ENCODE measurements at places on chromosomes 7 and 10.

- H3K36me3 ChIP-seq = no peaks in the 10 kb centered on the region
- no peaks in the 10 kb centered on the region for H3K4me1 ChIP-seq
- no peak for DNase-seq
- H3K4me3 ChIP-seq = no peak overlapping the region
Observed at GRCh38 chr10:116027355-116027754, 245.7 kb downstream of the GFRA1 start.

DNA sequence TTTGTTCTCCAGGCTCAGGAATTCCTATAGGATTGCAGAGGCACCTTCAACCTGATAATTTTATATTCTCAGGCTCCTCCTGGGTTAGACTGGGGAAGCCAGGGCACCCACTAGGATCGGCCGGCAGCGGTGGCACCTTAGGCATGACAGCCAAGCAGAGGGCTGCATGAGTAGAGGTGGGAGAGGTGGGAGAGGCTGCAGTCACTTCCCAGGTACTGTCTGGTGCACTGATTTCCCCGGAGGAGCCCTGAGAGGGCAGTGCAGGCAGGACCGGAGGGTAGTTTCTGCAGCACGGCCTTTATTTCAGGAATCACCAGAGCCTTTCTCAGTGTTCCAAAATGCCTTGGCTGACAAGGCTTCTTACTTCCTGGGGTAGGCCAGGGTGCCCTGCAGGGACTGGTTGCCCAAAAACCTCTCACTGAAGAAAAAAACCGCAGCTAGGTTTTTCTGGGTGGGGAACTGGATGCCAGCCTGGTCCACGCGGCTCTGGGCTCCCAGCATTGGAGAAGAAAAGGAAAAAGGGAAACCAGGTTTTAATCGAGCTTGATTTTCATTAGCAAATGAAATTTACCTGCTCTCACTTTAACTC is 3.6 kb upstream of the HOXA13 start:
- H3K4me3 ChIP-seq = no peak overlapping the region
- no peaks in the 10 kb centered on the region for H3K36me3 ChIP-seq

GRCh38 chr10:46026106-46026505 is 4.3 kb downstream of the NCOA4 start:
- no peak overlapping the region for H3K4me3 ChIP-seq
- no peaks in the 10 kb centered on the region for H3K27me3 ChIP-seq
- H3K4me1 ChIP-seq = peaks cover 15% of the 10 kb centered on the region

DNA sequence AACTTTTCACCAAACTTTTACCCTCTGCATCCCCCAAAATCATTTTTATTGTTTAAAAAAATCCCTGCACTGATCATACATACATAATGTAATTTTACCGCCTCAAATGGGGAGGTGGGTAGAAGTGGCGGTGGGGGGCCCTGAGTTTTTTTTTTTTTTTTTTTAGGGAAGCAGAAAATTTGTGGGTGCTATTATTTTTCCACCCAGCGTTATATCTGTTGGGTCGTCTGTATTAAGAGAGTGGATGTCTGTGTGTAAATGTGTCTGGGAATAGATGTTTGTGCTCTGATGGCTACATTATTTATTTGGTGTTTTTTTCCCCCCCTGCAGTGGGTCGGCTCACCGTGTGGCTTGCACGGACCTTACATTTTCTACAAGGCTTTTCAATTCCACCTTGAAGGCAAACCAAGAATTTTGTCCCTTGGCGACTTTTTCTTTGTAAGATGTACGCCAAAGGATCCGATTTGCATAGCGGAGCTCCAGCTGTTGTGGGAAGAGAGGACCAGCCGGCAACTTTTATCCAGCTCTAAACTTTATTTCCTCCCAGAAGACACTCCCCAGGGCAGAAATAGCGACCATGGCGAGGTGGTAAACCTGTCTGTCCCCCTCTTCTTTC is 438 bp downstream of the ARID5B start:
- peak overlapping the region; percentile 90 for H3K4me3 ChIP-seq
- peak overlapping the region; percentile 98 for H3K27ac ChIP-seq
- no peaks in the 10 kb centered on the region for H3K36me3 ChIP-seq
- no peaks in the 10 kb centered on the region for H3K27me3 ChIP-seq
- DNase-seq = peak; percentile 87

DNA sequence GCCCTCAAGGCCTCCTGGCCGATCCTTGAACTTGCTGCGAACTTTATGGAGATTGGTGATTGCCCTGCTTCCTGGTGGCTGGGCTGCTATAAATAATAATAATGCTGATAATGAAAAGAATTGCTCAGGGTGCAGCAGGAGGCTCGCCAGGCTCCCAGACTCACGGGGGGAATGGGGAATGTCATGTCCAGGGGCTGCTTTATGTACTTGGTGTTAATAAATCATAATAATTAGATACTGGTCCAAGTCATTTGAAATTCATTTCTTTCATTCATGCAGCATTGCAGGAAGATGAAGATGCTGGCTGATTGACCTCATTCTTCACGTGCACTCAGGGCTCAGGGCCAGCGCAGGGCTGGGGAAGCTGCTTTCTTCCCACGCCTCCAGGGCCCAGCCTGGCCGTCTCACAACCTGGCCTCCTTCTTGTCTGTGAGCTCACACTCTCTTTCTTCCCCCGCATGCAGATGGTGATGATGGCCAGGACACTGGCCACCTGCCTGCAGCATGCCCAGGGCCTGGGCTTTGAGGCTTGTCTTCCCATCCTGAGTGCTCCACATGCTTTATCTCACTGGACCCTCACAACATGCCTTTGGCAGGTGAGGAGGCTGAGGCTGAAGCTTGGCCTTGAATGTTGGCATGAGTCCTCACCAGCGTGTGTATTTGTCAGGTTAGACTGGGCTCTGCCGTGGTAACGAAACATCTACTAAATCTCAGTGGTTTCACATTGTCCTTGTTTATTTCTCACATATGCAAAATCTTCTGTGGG is 138.4 kb upstream of the TNS3 start:
- H3K27ac ChIP-seq = peak overlapping the region; percentile 43
- no peak overlapping the region for H3K4me3 ChIP-seq
- peaks cover 21% of the 10 kb centered on the region for H3K4me1 ChIP-seq
- no peaks in the 10 kb centered on the region for H3K36me3 ChIP-seq

DNA sequence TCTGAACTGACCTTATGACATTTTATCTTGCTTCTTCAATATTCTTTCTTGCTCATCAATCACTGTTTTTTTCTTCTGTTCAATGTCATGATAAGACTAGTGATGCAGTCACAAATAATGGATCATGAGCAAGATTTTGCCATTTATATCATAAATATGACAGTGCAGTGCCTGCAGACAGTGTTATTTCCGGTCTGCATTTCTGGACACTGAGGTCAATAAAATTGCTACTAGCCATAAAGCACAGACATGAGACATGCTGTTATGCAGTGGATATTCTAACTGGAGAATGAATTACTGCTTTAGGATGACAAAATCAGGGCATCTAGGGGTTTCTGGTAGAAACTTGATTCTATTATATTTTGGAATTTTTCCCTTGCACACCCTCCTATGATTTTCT is 1509.7 kb upstream of the LRRTM3 start:
- DNase-seq = peak; percentile 13
- no peaks in the 10 kb centered on the region for H3K36me3 ChIP-seq
- H3K27me3 ChIP-seq = no peaks in the 10 kb centered on the region

DNA sequence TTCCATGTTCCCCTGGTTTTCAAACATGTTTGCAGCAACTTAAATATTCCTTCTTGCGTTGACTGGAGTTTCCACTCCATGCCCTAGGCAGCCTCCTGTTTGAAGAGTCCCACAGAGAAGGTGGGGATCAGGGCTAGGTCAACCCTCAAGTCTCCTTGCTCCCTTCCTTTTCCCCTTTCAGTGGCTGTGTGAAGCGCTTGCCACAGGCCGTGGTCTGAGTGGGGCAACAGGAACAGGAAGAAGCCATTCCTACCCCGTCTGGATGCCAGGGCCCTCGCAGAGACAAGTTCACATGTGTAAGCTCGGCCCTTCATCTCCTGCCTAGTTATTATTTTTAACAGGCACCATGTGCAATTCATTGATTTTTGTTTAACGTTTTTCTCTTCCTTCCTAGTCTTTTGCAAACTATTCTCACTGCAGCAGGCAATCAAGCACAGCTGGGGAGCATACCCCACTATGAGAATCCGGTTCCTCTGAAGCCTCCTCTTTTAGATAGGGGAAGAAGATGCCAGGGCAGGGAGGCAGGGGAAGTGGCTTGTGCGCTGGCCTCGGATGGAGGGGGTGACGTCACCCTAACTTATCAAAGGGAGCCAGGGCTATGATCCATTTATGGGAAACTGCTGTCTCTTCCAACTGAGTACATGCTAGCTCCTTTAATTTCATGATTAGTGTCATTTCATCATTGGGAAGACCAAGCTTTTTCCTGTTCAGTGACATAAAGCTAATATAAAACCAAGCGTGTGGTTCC is 64.2 kb downstream of the PRLHR start:
- no peaks in the 10 kb centered on the region for H3K27me3 ChIP-seq
- H3K36me3 ChIP-seq = no peaks in the 10 kb centered on the region
- H3K27ac ChIP-seq = no peak overlapping the region
- peak; percentile 39 for DNase-seq

DNA sequence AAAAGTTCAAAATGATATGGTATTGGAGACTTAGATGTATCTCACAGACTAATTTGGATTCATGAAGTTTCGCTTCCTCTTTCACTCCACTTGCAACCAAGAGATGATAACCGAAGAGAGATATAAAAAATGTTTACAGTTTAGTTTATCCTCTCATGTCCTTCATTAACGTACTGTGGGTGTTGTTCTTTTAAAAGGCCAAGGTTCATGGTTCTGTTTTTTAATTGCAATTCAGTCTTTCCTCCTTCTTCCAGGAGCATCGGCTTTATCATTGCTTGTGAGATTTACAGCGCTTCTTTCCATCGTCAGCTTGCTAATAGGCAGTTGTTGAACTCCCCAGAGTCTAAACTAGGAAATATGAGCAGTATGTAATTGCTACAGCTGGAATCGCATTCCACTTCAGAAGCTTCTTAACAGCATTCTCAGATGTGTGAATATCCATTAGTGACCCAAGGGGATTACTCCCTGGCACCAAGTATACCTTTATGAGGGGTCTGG is 75.9 kb upstream of the HGF start:
- DNase-seq = peak; percentile 50
- peak overlapping the region; percentile 38 for H3K27ac ChIP-seq
- no peaks in the 10 kb centered on the region for H3K27me3 ChIP-seq
- no peak overlapping the region for H3K4me3 ChIP-seq
- no peaks in the 10 kb centered on the region for H3K36me3 ChIP-seq
- H3K4me1 ChIP-seq = no peaks in the 10 kb centered on the region

DNA sequence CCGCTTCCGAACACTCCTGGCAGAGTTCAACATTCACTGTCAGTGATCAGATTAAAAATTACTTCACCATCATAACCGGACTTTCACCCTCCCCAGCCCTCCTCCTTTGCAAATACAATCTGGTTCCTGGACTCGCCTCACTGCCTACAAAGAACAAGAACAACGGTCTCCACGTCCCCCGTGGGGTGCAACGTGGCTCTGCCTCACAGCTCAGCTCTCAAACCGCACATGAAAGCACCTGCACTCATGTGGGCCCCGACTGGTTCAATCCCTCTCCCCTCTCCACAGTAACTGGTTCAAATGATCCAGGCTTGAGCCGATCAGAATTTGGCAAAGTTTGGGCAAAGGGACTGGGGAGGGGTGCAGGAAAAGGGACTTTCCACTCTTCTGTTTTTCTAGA is 21.0 kb downstream of the ASB13 start:
- H3K4me1 ChIP-seq = peaks cover 25% of the 10 kb centered on the region
- peak; percentile 64 for DNase-seq
- peak overlapping the region; percentile 37 for H3K27ac ChIP-seq
- H3K4me3 ChIP-seq = no peak overlapping the region
- H3K36me3 ChIP-seq = peaks cover 37% of the 10 kb centered on the region

DNA sequence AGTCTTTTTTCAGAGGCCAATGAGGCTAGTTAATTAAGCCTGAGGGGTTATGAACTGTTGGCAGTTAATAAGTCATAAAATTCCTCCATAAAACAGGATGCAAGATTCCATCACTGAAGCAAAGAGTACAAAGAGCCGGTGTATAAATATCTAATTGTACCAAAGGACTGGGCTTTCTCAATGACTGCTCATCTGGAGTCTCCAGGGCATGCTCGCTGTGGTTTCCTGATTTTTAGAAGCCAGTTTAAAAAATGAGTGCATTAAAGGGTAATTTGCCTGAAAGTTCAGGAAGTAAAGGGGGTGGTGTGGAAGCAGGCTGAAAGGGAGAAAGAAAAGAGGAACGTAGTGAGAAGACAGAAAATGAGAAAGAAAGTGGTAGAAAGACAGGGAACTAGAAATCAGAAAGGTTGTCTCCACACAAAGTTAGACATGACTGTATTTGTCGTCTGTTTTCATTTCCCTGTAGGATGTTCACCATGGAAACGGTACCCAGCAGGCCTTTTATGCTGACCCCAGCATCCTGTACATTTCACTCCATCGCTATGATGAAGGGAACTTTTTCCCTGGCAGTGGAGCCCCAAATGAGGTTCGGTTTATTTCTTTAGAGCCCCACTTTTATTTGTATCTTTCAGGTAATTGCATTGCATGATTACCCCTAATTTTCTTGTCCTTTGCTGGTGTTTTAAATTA is 282.3 kb downstream of the TWIST1 start:
- H3K4me3 ChIP-seq = no peak overlapping the region
- peak; percentile 55 for DNase-seq
- no peaks in the 10 kb centered on the region for H3K27me3 ChIP-seq

GRCh38 chr10:15344876-15345285 is 26.2 kb downstream of the FAM171A1 start:
- peak; percentile 43 for DNase-seq
- H3K36me3 ChIP-seq = no peaks in the 10 kb centered on the region
- H3K4me1 ChIP-seq = peaks cover 29% of the 10 kb centered on the region
- H3K27ac ChIP-seq = no peak overlapping the region
- no peaks in the 10 kb centered on the region for H3K27me3 ChIP-seq
- H3K4me3 ChIP-seq = no peak overlapping the region

DNA sequence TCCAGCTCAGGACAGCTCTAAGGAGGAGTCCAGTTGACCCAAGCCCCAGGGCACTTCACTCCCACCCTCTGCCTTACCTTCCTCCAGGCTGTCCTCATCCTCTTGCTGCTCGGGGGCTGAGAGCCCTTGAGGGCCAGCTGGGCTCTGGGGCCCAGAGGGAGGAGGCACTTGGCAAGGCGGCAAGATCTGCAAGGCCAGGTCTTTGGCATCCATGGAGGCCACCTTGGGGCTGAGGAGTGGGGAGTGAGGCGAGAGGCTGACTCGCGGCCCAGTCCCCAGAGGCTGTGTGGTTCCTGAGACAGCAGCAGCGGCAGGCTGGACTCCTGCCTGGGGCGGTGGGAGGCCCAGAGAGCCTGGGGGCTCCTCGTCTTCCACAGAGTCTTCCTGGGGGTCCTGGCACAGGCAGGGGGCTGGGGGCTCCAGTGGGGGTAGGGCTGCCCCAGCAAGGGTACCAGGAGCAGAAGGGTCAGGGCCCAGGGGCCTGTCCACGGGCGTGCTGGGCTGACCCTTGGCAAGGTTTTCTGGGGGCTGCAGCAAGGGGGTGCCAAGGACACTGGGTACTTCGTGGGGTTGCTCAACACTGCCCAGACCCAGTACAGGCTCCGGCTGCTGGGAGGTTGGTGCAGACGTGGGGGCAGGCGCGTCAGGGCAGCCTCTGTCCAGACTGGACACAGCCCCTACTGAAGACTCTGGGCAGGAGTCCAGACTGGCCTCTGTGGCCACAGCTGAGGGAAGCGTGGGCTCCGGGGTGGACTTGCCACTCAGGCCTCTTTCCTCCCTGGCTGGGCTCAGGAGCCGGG is 6.5 kb downstream of the NACAD start:
- no peak overlapping the region for H3K4me3 ChIP-seq
- H3K27me3 ChIP-seq = peaks cover 2% of the 10 kb centered on the region
- no peaks in the 10 kb centered on the region for H3K4me1 ChIP-seq
- peaks cover 8% of the 10 kb centered on the region for H3K36me3 ChIP-seq
- no peak overlapping the region for H3K27ac ChIP-seq
- no peak for DNase-seq

- no peaks in the 10 kb centered on the region for H3K27me3 ChIP-seq
- H3K4me3 ChIP-seq = no peak overlapping the region
- DNase-seq = no peak
- peaks cover 3% of the 10 kb centered on the region for H3K4me1 ChIP-seq
Observed at GRCh38 chr10:46216003-46216634, 70.7 kb upstream of the ANTXRL start.

Data from muscle of leg (tissue), 16 donors.